ENCODE measurements at places on chromosomes 7 and 10. TPM values are rescaled to one million over a fixed set of nuclear protein-coding genes. Genes with fewer than 3 reads are reported as not detected.

DNA sequence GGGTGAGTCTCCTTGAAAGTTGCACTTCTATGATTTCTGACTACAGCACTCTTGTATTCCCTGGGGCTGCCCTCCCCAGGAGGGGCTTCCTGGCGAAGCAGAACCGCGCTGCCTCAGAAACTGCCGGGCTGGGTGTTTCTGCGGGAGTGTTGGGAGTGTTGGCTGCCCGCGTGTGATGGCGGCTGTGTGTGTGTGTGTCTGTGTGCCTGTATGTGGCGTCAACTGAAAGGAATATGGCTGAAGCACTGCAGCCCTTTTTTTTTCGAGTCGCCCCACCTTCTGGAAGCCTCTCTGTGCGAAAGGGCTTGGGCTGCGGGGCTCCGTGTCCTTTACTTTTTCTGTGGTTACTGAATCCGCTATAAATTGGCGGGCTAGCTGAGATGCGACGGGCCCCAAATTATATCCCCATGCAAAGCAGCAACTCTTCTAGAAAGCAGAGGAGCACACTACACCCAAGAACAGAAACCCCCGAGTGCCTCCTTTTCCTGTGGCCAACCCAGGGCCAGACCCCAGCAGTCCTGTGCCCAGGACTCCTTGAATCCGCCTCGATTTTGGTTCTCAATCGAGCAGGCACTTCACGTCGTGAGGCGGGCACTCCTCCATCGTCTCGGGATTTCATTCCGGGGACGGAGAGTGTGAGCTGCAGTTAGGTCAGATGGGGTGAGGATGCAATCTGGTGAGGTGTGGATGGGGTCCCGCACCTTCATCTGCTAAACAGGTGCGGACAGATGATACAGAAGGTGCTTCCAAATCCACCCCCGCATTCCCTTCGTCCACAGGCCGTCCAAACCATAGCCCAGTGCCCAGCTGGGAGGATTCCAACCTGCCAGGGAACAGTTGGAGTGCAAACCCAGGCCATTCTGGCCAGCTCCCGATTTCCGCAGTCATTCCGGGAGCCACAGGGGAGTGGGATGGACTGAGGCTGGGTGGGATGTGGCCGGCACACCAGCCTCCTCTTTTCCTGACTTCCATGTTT, 22.5 kb upstream of the ZNF273 start:
- DNase-seq = no peak

DNA sequence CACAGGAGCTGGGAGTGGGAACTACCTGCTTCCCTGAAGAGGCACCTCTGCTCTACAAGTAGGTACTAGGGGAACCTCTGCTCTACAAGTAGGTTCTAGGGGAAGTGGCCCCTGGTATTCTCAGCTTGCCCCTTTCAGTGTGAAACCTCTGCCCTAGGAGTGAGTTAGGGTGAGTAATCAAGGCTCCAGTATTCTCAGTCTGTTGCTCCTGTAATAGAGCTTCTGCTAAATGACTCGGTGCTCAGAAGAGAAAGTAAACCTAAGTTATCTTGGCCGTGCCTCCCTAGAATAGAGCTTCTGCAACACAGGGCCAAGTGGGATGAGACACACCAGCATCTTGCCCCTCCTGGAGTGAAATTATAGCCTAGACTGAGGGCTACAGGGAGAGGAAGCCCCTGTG, 13.4 kb upstream of the RASSF4 start:
- DNase-seq = no peak

DNA sequence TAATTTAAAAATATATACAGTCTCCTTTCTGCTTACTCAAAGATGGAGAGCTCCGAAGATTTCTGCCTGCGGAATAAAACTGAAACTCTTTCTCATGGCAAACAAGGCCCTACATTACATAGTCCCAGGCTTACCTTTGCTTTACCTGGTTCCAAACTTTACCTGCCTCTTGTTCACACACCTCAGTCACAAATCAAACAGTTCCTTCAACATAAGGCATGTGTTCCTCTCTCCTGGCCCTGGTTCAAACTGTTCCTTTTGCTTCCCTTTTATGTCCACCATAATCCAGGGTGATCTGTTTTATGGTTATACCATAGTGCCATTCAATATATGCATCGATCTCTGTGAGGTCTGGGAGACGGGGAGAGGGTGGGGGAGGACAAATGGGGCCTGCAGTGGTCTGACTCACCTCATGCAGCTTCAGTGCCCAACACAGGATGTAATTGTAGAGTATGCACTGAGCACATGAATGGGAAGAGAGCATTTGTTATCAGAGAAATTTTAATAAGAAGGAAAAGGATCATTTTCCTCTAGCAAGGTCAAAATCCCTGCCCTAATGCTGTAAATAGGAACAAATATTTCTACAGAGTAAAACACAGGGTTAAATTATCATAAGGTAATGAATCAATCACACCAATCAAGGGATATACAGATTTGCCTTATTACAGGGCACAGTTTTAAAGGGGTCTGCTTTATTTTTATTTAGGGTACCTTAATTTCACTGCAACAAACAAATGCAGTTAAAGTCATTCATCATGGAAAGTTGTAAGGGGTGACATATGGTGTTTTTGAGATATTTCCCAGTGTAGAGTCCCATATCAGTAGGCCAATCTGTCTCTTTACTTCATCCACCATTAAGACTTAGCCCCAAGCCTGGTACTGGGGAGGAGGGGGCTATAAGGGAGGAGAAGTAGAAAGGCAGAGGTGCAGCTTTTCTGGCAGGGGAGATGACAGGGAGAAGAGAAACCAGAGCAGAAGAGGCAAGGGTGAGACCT, 88.8 kb upstream of the PDE1C start:
- no peak for DNase-seq

The AKR1B1 gene
- 120 TPM for total RNA-seq

DNA sequence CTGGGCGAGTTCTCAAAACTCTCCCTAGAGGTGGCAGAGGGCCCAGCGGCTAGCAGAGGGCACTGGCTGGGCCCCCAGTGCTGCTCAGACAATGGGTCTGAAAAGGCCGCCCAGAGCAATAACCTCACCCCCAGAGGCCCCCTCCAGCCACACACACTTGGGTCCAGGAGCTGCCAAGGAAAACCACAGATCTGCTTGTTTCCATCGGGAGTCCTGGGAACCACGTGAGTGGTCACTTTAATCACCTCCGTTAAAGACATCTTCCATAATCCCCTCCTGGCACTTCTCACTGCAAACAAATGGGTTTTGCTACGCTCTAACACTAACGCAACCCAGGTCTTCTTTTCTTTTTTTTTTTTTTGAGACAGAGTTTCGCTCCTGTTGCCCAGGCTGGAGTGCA, 30.0 kb downstream of the NUDT1 start:
- DNase-seq = no peak

DNA sequence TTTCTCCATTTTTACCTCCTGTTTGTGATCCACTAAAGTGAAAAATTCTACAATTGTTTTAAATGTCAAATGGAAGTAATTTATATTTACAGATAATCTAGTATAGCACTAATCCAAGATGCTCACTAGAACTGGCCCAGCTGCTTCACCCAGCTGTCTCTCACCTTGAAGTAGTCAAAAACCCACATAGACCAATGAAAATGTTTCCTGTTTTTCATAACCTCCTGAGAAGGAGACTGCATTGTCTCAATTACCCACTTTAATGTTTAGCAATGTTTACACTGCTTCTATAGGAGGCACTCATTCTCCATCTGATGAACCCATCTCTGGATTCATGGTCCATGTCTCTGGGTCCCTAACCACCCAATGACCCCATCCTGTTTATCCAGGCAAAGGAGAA, 56.1 kb upstream of the ADO start:
- no peak for DNase-seq

The RBM48 gene
- 13.1 TPM for total RNA-seq
